ENCODE measurements at places on chromosomes 7 and 10.

DNA sequence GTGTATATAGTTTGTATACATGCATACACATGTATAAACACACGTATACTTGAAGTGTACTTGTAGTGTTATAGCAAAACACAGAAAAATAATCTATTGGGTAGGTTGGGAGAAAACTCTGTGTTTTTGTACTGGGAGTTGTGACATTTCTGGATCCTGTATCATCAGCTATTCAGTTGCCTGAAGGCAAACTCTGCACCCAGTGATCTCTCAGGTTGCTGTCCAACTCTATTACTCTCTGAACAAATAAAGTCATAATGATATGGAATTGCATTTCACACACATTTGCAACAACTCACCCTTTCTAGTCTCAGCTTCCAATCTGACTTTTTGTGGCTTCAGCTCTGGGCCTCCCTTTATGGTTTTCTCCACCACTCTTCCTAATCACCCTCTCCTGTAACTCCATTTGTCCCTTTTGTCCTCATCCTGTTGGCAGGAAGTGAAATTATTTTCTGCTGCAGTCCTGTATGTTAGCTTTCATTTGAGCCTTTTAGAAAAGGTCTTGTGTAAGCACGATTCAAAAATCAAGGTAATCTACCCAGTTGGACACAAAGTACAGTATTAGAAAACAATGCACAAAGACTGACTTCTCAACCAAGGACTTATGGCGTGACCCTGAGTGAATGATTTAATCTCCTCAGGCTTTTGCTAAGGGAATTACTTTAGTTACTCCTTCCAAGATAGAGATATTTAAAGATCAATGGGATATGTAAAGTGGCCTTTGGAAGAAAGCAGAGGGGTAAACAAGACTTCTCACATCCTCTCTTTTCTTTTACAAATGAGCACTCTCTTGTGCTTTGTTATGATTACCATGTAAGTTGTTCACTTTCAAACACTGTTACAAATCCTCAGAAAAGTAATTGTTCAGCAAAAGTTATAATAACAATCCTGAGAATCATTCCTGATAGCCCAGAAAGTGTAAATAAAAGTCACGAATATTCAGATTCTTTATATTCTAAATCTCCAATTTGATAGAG is 249.1 kb downstream of the KCND2 start:
- DNase-seq, result no peak

DNA sequence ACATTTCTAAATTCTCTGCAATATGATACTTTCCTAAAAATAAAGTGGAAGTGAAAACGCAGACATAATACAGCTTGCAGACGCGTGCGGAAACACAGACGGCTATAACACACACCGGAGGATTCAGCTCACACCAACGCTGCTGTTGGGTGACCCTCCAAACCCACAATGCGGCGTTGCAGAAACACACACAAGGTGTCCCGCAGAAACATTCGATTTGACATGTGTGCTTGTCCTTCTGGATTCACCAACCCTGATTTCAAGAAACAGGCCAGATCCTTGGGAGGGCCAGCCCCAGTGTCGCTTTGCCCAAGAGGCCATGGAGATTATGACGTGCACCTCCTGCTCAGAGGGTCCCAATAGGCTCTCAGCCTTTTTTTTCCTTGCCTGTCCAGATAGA is 136.7 kb upstream of the TCERG1L start:
- DNase-seq, result no peak

DNA sequence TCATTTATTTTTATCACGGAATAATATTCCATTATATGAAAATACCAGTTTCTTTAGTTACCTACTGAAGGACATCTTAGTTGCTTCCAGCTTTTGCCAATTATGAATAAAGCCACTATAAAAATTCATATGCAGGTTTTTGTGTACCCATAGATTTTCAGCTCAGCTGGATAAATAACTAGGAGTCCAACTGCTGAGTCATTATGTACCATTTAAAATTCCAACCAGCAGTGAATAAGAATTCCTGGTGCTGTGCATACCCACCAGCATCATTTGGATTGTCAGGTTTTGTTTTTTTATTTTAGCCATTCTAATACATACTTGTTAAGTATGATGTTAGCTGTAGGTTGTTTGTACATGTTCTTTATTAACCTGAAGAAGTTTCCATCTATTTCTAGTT is 14.5 kb downstream of the FAM24B start:
- DNase-seq, result peak; percentile 41

- no peak for DNase-seq
Observed at GRCh38 chr7:102089175-102090098, 197.2 kb upstream of the SH2B2 start.

DNA sequence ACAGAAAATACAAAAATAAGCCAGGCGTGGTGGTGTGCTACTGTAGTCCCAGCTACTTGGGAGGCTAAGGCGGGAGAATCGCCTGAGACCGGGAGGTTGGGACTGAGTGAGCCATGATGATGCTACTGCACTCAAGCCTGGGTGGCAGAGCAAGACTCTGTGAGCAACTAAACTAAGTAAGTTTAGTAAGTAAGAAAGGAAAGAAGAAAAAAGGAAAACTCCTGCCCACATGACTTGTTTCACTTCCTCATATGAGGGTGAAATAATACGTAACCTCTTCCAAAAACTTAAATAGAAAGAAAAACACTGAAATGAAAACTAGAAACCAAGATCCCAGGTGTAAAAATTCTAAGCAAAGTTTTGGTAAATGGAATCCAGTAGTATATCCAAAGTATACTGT is 79.6 kb downstream of the LARP4B start:
- DNase-seq, result no peak

GRCh38 chr7:32206987-32207386 is 136.8 kb upstream of the PDE1C start:
- peak; percentile 11 for DNase-seq

- peak; percentile 53 for DNase-seq
Observed at GRCh38 chr10:26890956-26891355, 30.2 kb upstream of the ABI1 start.
